Naive thymus-derived CD8-positive, alpha-beta T cell (primary cell): ENCODE measurements at places on chromosomes 7 and 10. TPM values are rescaled to one million over a fixed set of nuclear protein-coding genes. Genes with fewer than 3 reads are reported as not detected.

DNA sequence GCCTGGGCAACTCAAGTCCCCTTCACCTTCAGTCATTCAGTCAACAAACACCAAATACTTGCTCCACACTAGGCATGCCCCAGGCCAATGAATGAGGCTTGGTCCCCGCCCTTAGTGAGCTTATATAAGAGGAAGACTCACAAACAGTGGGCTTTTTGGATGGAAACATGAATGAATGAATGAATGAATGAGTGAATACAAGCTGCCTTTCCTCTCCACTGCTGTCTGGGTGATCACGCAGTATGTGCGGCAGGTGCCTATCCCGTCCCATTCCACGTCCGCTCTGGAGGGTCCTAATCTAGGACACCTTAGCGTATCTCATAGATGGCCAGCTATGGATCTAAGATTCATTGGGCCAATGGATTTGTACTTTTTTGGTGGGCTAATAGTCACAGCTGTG is 19.8 kb upstream of the GTF2I start:
- no peak for DNase-seq
- no peak overlapping the region for H3K4me3 ChIP-seq
- no peaks in the 10 kb centered on the region for H3K4me1 ChIP-seq
- H3K27me3 ChIP-seq: no peaks in the 10 kb centered on the region

GRCh38 chr7:36538126-36538525 is 148.5 kb downstream of the ANLN start:
- DNase-seq: no peak
- no peaks in the 10 kb centered on the region for H3K4me1 ChIP-seq
- no peak overlapping the region for H3K4me3 ChIP-seq
- no peaks in the 10 kb centered on the region for H3K36me3 ChIP-seq
- no peak overlapping the region for H3K27ac ChIP-seq

DNA sequence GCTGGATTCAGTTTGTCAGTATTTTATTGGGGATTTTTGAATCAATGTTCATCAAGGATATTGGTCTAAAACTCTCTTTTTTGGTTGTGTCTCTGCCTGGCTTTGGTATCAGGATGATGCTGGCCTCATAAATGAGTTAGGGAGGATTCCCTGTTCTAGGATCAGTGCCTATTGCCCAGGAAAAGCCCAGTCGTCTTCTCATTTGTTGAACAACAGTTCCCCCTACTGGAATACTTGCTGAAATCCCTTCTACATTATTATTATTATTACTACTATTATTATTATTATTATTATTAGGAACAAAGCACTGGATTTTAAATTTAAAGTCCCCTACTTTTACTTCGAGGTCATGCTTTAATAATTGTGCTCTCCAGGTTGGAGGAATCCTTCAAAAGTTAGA is 528.9 kb downstream of the MAGI2 start:
- H3K27me3 ChIP-seq: peaks cover 1% of the 10 kb centered on the region
- no peak overlapping the region for H3K27ac ChIP-seq
- no peaks in the 10 kb centered on the region for H3K36me3 ChIP-seq
- no peak for DNase-seq
- H3K4me3 ChIP-seq: no peak overlapping the region

- H3K36me3 ChIP-seq: no peaks in the 10 kb centered on the region
- no peak overlapping the region for H3K4me3 ChIP-seq
- H3K27me3 ChIP-seq: no peaks in the 10 kb centered on the region
- H3K4me1 ChIP-seq: peaks cover 76% of the 10 kb centered on the region
- H3K27ac ChIP-seq: peak overlapping the region; percentile 77
Measured at GRCh38 chr10:110840923-110841428, 30.8 kb upstream of the PDCD4 start.

- H3K4me3 ChIP-seq: no peak overlapping the region
- peaks cover 3% of the 10 kb centered on the region for H3K4me1 ChIP-seq
- no peaks in the 10 kb centered on the region for H3K36me3 ChIP-seq
- H3K27me3 ChIP-seq: no peaks in the 10 kb centered on the region
- no peak for DNase-seq
Measured at GRCh38 chr7:134771889-134772288, 7.5 kb upstream of the CALD1 start.

DNA sequence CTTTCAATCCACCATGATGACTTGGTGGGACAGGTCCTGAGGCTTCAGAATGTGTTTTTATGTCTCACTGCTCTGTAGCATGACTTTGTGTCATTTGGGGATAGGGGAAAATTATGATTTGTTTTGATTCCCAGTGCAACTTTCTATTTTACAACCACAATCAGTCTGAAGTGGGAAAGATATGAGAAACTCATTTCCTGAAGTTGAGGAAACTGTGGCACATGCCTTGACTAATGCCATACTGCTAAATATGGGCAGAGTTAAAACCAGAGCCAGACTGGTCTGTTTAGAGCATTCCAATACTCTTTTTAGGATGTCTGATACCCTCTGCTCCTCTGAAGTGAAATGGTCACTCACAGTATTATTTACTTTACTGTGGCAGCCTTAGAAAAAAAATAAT is 307.7 kb downstream of the ADRA2A start:
- H3K36me3 ChIP-seq: no peaks in the 10 kb centered on the region
- DNase-seq: no peak
- no peak overlapping the region for H3K4me3 ChIP-seq
- H3K27me3 ChIP-seq: peaks cover 20% of the 10 kb centered on the region
- no peaks in the 10 kb centered on the region for H3K4me1 ChIP-seq

- no peak overlapping the region for H3K27ac ChIP-seq
- H3K36me3 ChIP-seq: no peaks in the 10 kb centered on the region
- DNase-seq: no peak
- H3K4me3 ChIP-seq: no peak overlapping the region
- H3K4me1 ChIP-seq: no peaks in the 10 kb centered on the region
- H3K27me3 ChIP-seq: peaks cover 20% of the 10 kb centered on the region
Measured at GRCh38 chr10:13500201-13500600, 28.6 kb downstream of the BEND7 start.

GRCh38 chr7:36863901-36864701 is 139.8 kb upstream of the AOAH start:
- no peak for DNase-seq
- peak overlapping the region; percentile 31 for H3K27ac ChIP-seq
- peaks cover 9% of the 10 kb centered on the region for H3K4me1 ChIP-seq
- H3K4me3 ChIP-seq: no peak overlapping the region
- H3K36me3 ChIP-seq: peaks cover 77% of the 10 kb centered on the region

GRCh38 chr7:158616050-158616449 is 28.4 kb upstream of the PTPRN2 start:
- H3K4me3 ChIP-seq: no peak overlapping the region
- H3K4me1 ChIP-seq: peaks cover 3% of the 10 kb centered on the region
- no peak overlapping the region for H3K27ac ChIP-seq
- no peaks in the 10 kb centered on the region for H3K27me3 ChIP-seq

- H3K27ac ChIP-seq: peak overlapping the region; percentile 83
- no peaks in the 10 kb centered on the region for H3K27me3 ChIP-seq
- peak overlapping the region; percentile 1 for H3K4me3 ChIP-seq
- H3K36me3 ChIP-seq: peaks cover 2% of the 10 kb centered on the region
Measured at GRCh38 chr10:110056822-110057221, 49.0 kb downstream of the ADD3 start.

GRCh38 chr10:62068464-62068863 is 167.0 kb downstream of the ARID5B start:
- no peaks in the 10 kb centered on the region for H3K27me3 ChIP-seq
- peaks cover 13% of the 10 kb centered on the region for H3K36me3 ChIP-seq
- H3K4me1 ChIP-seq: peaks cover 7% of the 10 kb centered on the region
- no peak overlapping the region for H3K4me3 ChIP-seq
- H3K27ac ChIP-seq: no peak overlapping the region
- no peak for DNase-seq

- peak; percentile 15 for DNase-seq
- H3K36me3 ChIP-seq: no peaks in the 10 kb centered on the region
- peaks cover 1% of the 10 kb centered on the region for H3K4me1 ChIP-seq
- no peak overlapping the region for H3K4me3 ChIP-seq
Measured at GRCh38 chr7:40232242-40232893, 97.6 kb downstream of the SUGCT start.

GRCh38 chr10:129472696-129473555 is 5.9 kb downstream of the MGMT start:
- H3K27me3 ChIP-seq: no peaks in the 10 kb centered on the region
- H3K4me3 ChIP-seq: no peak overlapping the region
- peaks cover 23% of the 10 kb centered on the region for H3K36me3 ChIP-seq
- DNase-seq: no peak
- H3K4me1 ChIP-seq: peaks cover 58% of the 10 kb centered on the region

GRCh38 chr10:60389413-60390025 is at the start of gene ANK3:
TSS of gene ANK3 (minus strand) at chr10:60389875. CDS start at chr10:60389538, 337 bp downstream.
- H3K27me3 ChIP-seq: no peaks in the 10 kb centered on the region
- H3K27ac ChIP-seq: no peak within 1 kb of the TSS
- H3K36me3 ChIP-seq: no peaks in the 10 kb centered on the region
- peaks cover 2% of the 10 kb centered on the region for H3K4me1 ChIP-seq
- H3K4me3 ChIP-seq: no peak within 1 kb of the TSS
- no peak for DNase-seq

DNA sequence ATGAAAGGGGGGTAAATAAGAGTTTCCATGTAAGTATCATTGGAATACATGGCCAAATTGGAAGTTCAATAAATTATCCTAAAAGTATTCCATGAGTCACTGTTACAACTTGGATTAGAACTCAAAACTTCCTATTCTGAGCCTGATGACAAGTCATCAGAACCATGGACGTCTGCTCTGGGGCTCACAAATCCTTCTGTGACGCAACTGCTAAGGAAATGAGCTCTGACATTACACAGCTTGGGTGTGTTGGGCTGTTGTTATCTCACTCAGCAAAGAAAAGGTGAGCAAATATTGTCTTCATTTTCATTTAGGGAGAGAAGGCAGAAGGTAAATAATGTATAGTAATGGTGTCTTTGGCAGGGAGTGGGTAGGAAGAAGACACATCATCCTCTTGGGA is 214.8 kb upstream of the ADO start:
- H3K27ac ChIP-seq: no peak overlapping the region
- no peaks in the 10 kb centered on the region for H3K4me1 ChIP-seq
- H3K27me3 ChIP-seq: peaks cover 4% of the 10 kb centered on the region
- H3K4me3 ChIP-seq: no peak overlapping the region
- DNase-seq: no peak

Gene NPC1L1
- 0.16 TPM for total RNA-seq
